Stimulated activated CD4-positive, alpha-beta T cell treated with anti-CD3 and anti-CD28 coated beads, TNF-alpha, amount 100 ng/mL, for 4 hours (primary cell): ENCODE measurements at places on chromosomes 13 and 19.

DNA sequence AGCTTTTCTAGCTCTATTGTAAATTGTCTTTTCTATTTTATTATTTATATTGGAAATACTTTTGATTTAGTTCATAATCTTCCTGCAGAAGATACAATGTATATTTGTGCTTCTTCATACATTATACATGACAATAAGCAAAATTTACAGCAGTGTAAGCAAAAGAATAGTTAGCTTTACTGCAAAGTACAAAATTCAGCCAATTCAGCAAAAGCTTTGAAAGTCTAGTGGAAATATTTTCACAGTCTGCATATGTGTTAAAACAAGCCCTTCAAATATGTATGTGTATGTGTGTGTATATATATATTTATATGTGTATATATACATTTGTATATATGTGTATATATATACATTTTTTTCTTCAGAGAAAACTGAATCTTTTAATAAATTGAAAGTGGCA lies 879.1 kb downstream of the SLITRK1 start:
- no peak for DNase-seq

- no peak for DNase-seq
These were observed 39.1 kb upstream of the RNF113B start for GRCh38 chr13:98216135-98216565.

- DNase-seq = no peak
These were observed 609 bp downstream of the EPS15L1 start for GRCh38 chr19:16470911-16471811.

DNA sequence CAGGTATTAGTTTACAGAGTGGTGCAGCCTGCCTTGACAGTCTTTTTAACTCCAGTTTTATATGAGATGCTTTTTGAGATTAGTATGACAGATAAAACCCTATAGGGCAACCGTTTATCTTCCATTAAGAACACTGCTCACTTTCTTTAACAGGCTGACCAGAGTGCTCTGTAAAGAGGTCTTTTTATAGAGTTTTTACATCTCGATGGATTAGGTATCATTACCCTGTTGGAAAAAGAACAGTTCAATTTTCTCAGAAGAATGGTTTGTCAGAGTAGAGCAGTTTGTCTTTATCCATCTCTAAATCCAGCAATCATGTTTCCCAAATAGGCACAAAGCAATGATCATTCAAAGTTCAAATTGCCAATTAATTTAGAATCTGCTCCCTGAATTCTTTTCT lies 395.2 kb upstream of the ARGLU1 start:
- DNase-seq = no peak

DNA sequence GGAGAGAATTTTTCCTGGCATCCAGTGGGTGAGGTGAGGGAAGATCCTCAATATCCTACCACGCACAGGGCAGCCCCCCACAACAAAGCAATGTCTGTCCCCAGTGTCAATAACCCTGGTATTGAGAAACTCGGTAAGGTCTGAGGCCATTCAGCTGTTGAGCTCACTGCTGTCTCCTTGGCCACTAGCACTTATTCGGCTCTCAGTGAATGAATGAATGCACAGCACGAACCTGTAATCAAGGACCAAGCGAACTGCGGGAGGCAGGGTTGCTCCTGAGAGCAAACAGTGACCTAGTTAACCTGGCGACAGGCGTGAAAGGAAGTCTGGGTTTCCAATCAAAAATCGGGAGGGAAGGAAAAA lies 640 bp downstream of the ZSCAN5A start:
- no peak for DNase-seq
